ENCODE measurements at places on chromosomes 5 and 9.

DNA sequence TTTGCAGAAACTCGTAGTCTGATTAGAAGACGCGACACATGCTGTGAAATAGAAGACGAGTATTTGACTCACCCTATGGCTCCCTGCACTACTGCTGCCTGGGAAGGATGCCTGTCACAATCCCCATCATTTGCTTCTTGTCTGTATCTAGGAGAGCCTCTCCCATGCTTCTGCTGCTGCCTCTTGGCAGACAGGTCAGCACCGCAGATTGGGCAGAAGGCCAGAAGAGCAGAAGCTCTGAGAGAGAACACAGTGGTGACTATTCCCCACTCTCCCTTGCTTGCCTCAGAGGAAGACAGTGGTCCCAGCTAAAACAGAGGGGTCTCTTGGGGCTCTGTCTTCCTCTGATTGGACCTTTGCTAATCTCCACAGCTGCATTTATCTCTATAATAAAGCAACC is 84.0 kb upstream of the SMIM32 start:
- no peak for DNase-seq

DNA sequence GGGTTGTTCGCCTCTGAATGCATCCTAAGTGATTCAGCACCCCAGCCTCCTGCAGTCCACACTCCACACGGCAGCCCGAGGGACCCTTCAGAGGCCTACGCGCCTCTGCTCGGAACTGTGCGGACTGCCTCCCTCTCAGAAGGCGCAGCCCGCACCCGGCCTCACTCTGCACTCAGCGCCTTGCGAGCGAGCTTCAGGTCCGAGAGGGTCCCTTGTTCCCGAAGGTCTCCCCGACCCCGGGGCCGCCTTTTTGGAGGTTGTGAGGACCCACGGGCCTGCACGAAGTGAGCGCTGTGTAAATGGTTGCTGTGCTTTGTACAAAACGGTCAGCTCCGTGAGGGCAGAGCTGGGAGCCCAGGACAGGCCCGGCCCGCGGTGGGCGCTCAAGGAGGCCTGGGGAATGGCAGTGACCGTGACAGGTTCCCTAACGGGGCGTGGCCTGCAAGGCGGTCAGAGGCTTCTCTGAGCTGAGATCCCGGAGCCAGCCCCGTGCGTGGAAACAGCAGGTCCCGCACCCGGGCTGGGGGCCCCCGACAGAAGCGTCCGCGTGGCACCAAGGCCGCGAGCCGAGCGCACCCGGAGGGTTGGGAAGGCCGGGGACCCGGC is 698 bp upstream of the CACNA1B start:
- no peak for DNase-seq

DNA sequence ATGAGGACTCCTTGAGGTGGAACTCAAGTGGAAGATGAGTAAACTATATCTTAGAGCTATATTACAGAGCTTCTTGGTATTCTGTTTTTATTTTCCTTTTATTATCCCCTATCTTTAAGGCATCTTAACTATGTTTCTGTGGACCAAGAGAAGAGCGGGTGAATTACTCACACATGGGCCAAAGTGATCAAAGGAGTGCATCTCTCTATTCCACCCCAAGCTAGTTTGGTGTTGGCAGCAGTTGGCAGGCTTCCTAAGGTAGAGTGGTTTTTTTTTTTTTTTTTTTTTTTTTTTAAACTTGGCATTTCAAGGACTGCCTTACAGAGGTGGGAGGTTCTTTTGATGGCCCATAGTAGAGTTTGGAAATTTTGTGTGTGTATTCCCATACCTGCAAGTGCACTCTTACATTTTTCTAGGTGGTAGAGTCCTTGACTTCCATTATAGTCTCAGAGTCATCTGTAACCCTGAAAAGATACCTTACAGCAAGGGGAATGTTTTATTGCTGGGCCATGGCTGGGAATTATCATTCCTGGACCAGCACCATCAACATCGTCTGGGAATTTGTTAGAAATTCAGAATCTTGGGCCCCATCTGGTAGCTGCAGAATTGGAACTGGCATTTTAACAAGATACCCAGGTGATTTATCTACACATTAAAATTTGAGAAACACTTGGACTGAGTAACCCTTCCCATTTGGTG is 51.0 kb downstream of the ARHGAP26 start:
- DNase-seq: no peak

GRCh38 chr9:113646946-113647914 is 183.7 kb downstream of the RGS3 start:
- DNase-seq: no peak

GRCh38 chr9:82940376-82940775 is 122.6 kb downstream of the RASEF start:
- no peak for DNase-seq

- no peak for DNase-seq
These were observed 133.4 kb downstream of the PHF2 start for GRCh38 chr9:93709600-93710369.

DNA sequence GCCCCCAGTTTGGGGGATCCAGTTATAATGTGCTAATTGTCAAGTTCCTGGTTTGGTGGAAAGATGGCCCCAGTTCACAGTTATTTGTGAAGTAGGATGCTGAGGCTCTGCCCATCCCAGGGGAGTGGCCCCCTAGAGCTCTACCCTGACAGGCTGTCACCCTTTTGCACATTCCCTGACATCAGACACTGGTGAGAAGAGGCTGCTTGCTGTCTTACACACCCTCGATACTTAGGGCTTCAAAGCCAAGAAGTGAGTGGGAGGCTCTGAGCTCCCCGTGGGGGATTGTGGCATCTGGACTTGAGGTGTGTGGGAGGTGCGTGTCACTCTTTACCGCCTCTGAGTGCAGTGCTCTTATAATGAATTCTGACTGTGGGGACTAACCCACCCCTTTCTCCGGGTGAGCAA is 168.5 kb downstream of the DOCK2 start:
- DNase-seq: no peak

DNA sequence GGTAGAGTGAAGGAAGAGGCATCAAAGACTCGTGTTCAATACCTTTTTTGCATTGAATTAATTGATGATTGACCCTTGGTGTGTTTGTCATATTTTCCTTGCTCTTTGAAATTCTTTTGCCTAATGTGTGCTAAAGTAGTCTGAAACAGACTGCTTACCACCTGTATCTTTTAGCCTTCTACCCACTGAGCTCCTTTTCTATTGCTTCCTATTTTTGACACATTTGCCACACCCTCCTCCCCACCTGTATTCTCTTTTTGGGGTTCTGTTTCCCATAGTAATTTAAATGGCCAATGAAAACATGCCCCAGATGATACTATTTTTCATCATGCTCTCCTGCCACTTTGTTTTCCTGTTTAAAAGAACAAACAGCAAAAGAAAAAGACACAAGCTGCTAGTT is 78.5 kb downstream of the ZCCHC7 start:
- DNase-seq: no peak

GRCh38 chr5:57231607-57232006 is 57.7 kb downstream of the GPBP1 start:
- DNase-seq: no peak
